ENCODE measurements at places on chromosomes 12 and 14.

DNA sequence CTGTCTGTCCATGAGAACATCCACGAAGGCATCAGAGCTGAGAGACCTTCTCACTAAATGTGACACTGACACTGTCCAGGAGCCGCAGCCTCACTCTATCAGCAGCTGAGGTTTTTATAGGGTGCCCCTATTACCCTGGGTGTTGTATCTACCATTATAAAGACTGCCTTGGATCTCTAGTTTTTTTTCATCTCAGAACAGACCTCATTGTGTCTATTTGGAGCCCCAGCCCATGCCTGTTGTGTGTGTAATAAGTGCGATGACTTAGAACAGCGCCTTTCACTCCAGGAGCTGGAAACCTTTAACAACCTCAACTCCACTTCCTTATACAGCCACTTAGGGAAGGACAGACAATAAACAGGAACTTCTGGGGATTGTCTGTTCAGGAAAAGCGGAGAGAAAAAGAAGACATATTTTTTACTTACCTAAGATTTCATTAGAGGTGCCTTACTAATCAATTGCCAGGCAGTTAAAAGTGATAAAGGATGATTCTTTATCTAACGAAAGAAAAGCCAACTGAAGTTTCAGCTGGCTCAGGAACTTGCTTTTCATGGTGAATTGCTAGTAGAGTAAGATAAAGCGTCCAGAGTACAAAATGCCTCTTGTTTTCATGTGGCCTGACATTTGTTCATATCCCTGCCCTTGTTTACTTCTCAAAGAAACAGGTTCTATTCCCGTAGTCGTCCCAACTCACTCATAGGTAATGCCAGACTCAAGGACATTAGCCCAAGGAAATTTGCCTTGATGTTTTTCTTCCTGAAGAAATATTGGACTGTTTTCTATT is 420.6 kb downstream of the RAD51B start:
- no peak for DNase-seq

GRCh38 chr12:59699421-59700152 is 103.8 kb downstream of the SLC16A7 start:
- DNase-seq, result no peak

- DNase-seq, result no peak
These were observed 82.8 kb downstream of the SUDS3 start for GRCh38 chr12:118459110-118459509.

DNA sequence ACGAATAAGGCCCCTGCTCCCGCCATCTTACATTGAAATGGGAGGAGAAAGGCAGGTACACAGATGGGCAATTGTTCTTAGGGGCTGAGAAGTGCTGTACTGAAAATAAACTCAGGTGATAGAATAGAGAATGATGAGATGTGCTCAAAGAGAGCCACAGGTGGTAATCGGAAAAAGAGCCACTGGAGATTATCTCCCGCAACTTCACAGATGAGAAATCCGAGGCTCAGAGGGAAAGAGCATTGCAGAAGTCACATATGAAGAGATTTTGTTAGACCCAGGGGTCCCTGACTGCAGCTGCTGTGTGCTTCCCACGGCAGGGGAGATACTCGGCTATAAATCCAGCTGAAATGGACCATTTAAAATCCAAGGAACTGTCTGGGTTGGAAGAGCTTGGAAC is 73.7 kb downstream of the PRIMA1 start:
- DNase-seq, result no peak

DNA sequence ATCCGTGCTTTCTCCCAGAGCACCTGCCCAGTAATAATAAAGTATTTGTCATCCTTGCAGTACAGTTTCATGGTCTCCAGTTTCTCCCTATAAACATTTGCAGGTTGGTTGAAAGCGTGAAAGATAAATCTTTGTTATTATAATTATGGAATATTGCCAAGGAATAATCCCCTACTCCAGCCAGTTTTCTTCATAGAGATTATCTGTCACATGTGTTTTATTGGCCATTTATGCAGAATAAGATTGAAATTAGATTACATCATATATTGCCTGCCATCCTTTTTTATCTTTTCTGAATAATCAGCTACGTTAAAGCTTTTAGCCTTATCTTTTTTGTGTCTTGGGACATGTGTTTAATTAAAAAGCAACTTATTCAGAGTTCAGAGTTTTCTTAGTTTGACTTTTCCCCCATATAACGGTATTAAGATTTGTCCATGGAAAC is 168.0 kb downstream of the KICS2 start:
- DNase-seq, result no peak

DNA sequence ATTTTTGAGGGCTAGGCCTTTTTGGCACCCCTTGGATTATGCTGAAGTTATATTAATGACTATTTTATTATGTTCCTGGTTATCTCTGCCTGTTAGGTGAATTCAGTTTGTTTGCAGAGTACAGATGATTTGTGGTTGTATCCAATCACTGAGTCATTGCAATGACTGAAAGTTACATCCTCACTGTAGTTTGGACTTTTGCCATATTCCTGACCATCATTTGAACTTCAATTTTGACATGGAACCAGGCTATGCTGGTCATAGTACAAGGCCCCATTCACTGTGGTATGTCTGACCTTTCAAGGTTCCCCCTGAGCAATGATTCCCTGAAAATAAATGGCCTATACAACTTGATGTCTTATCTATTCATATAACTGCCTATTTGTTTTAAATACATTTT is 621.0 kb downstream of the CCER1 start:
- no peak for DNase-seq

- DNase-seq, result no peak
These were observed 36.1 kb upstream of the CCDC88C start for GRCh38 chr14:91453744-91454143.
